Fibroblast of skin of left biceps (primary cell): ENCODE measurements at places on chromosomes 11 and 22.

GRCh38 chr22:35961480-35962295, 66.9 kb downstream of the RBFOX2 start:
- peak; percentile 79 for DNase-seq

DNA sequence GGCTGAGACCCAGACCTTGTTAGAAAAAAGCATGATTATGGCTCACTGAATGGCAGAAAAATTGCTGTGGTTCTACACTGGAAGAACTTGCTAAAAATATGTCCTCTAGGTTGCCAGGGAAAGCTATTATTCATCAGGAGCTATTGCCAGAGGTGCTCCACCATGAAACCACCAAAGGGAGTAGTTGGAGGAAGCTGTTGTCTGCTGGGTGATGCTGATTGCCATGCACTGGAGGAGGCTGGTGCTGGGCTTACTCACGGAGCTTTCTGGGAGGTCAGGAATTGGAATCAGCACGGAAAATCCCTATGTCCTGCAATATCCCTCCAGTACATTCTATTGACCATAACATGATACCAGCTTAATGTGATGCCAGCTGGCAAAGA, 199.6 kb upstream of the ZBED5 start:
- DNase-seq: no peak

- no peak for DNase-seq
Observed at GRCh38 chr22:46001426-46002106, 24.6 kb upstream of the WNT7B start.

DNA sequence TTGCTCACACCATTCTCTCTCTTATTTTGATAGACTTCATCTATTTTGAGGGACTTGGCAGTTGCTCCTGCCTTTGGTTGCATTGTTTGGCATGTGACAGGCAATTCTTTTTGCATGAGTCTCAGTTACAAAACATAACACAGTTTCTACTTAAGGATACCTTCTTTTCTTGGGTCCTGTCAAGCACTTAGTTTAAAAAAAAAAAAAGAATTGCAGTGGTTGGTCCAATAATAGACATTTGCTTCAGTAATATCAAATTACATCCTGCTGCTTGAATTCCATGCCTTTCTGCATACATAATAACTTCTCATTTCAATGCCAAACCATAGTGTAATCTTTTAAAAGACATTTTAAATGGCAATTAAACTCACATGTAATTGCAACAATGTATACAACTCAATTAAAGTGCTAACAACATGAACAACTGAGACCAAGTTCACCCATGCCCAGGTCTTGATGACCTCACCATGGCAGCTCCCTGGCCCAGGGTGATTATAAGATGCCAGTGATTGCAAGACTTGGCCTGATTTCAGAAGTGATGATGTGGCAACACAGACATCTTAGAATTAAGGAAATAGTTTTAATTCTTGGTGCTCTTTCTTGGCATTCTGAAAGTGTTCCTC, 32.2 kb upstream of the PLET1 start:
- peak; percentile 84 for DNase-seq

DNA sequence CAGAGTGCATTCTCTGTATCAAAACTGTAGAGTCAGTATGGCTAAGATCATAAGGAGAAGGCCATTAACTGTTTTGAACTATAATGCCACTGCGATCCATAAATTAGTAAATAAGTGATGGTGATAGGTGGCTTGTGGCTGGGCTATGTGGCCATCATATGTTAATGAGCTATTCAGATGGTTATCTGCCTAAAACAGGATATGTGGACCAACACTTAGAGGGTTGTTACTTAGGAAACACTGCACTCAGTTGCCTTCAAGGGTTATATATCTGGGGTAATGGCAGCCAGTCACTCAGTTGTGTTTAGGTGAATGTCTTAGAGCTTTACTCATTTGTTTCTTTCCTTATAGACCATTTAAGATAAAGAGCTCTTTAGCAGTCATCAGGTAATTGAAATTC, 66.0 kb downstream of the PPP2R1B start:
- no peak for DNase-seq

DNA sequence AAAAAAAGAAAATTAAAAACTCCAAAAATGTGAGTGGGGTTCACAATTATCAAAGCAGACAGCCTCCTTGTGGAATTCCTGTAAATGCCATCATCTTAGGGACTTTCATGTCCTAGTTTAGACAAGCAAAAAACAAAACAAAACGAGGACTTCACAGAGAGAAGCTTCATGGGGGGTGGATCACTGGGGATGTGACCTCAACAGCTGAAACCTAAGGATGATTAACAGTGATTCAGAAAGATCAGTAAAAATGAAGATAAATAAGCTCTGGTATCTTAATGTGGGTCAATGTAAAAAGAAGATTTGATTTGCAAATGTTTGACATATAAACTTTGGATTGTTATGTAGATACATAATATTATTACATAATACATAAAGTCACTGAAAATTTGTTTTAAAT, 8.1 kb upstream of the OR10W1 start:
- DNase-seq: no peak
